Activated naive CD4-positive, alpha-beta T cell treated with anti-CD3 and anti-CD28 coated beads for 36 hours (primary cell): ENCODE measurements at places on chromosomes 3 and 15. TPM values are rescaled to one million over a fixed set of nuclear protein-coding genes. Genes with fewer than 3 reads are reported as not detected.

- peaks cover 3% of the 10 kb centered on the region for H3K36me3 ChIP-seq
- no peak overlapping the region for H3K4me3 ChIP-seq
- peak overlapping the region; percentile 79 for H3K27ac ChIP-seq
- peaks cover 85% of the 10 kb centered on the region for H3K4me1 ChIP-seq
- no peaks in the 10 kb centered on the region for H3K27me3 ChIP-seq
Measured at GRCh38 chr15:70504988-70505387, 258.4 kb downstream of the UACA start.

- peaks cover 2% of the 10 kb centered on the region for H3K27me3 ChIP-seq
- no peaks in the 10 kb centered on the region for H3K36me3 ChIP-seq
- no peak overlapping the region for H3K4me3 ChIP-seq
- DNase-seq, result no peak
- H3K4me1 ChIP-seq, result no peaks in the 10 kb centered on the region
Measured at GRCh38 chr15:81176291-81176893, 20.3 kb upstream of the IL16 start.

GRCh38 chr3:73493543-73494308, 131.0 kb downstream of the PDZRN3 start:
- H3K27ac ChIP-seq, result no peak overlapping the region
- H3K4me3 ChIP-seq, result no peak overlapping the region
- H3K27me3 ChIP-seq, result peaks cover 9% of the 10 kb centered on the region
- DNase-seq, result no peak

GRCh38 chr3:140153736-140154135, 218.8 kb downstream of the CLSTN2 start:
- no peaks in the 10 kb centered on the region for H3K36me3 ChIP-seq
- H3K27ac ChIP-seq, result no peak overlapping the region
- no peaks in the 10 kb centered on the region for H3K4me1 ChIP-seq
- H3K27me3 ChIP-seq, result peaks cover 2% of the 10 kb centered on the region
- no peak overlapping the region for H3K4me3 ChIP-seq

The CHRD gene
- total RNA-seq, result not detected

The STRC gene
- 0.77 TPM for total RNA-seq

GRCh38 chr3:74302969-74303368, 311.5 kb downstream of the CNTN3 start:
- H3K4me1 ChIP-seq, result no peaks in the 10 kb centered on the region
- no peak overlapping the region for H3K27ac ChIP-seq
- no peak overlapping the region for H3K4me3 ChIP-seq
- no peaks in the 10 kb centered on the region for H3K27me3 ChIP-seq
- no peak for DNase-seq

- no peak overlapping the region for H3K4me3 ChIP-seq
- no peaks in the 10 kb centered on the region for H3K4me1 ChIP-seq
Measured at GRCh38 chr3:87626546-87626945, 350.2 kb upstream of the POU1F1 start.

The ALPK3 gene
- total RNA-seq, result 0.02 TPM

- no peak overlapping the region for H3K27ac ChIP-seq
- no peak overlapping the region for H3K4me3 ChIP-seq
- DNase-seq, result no peak
- peaks cover 3% of the 10 kb centered on the region for H3K4me1 ChIP-seq
- no peaks in the 10 kb centered on the region for H3K36me3 ChIP-seq
Measured at GRCh38 chr15:64732156-64732860, 43.1 kb downstream of the RBPMS2 start.

DNA sequence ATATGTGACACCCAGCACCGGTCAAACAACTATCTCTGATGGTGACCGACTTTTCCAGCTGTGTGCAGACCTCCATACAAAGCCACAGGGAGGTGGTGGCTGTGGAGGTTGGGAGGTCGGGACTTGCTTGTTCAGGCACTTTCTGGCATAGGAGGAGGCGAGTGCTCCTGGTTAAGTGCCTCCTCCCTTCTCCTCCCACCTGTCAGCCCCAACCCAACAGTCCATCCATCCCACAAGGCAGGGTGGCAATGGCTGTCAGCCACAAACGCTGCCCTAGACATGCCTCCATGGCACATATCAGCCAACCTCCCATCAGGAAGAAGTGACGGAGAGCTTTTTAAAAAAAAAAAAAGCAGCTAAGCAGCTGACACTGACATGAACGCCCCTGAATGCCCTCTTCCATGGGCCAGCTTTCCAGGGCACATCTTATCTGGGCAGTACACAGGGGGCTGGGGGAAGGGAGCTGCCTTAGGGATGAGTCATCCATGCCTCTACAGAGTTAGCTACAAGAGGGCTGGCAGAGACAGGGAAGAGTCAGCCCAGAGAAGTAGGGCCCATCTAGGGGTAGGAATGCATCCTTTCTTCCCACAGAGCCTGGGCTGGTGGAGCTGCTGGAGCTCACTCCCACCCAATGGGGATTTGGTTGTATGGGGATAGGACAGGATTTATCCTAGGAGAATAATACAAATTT, 41.2 kb downstream of the CCDC12 start:
- no peak overlapping the region for H3K27ac ChIP-seq
- H3K27me3 ChIP-seq, result no peaks in the 10 kb centered on the region
- H3K36me3 ChIP-seq, result peaks cover 13% of the 10 kb centered on the region
- DNase-seq, result no peak
- H3K4me3 ChIP-seq, result no peak overlapping the region
- peaks cover 53% of the 10 kb centered on the region for H3K4me1 ChIP-seq

GRCh38 chr3:17063596-17063995, 178.8 kb downstream of the PLCL2 start:
- H3K27ac ChIP-seq, result peak overlapping the region; percentile 10
- peaks cover 21% of the 10 kb centered on the region for H3K36me3 ChIP-seq
- H3K4me1 ChIP-seq, result peaks cover 5% of the 10 kb centered on the region
- no peak for DNase-seq

DNA sequence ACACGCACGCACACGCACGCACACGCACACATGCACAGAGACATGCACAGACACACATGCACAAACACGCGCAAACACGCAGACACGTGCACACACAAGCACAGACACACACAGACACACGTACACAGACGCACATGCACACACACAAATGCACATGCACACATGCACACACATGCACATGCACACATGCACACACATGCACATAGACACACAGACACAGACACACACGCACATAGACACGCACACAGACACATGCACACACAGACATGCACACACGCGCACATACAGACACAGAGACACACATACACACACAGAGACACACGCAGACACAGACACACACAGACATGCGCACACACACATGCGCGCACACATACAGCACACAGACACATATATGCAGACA, 26.4 kb upstream of the PIGZ start:
- no peaks in the 10 kb centered on the region for H3K27me3 ChIP-seq
- H3K36me3 ChIP-seq, result no peaks in the 10 kb centered on the region

- H3K4me3 ChIP-seq, result no peak overlapping the region
- no peak overlapping the region for H3K27ac ChIP-seq
- no peaks in the 10 kb centered on the region for H3K27me3 ChIP-seq
- DNase-seq, result no peak
- H3K4me1 ChIP-seq, result no peaks in the 10 kb centered on the region
Measured at GRCh38 chr3:57896691-57897090, 111.5 kb upstream of the FLNB start.

GRCh38 chr3:50256978-50257890, 11.7 kb upstream of the SEMA3B start:
- H3K4me1 ChIP-seq, result peaks cover 6% of the 10 kb centered on the region
- no peaks in the 10 kb centered on the region for H3K27me3 ChIP-seq
- no peak overlapping the region for H3K27ac ChIP-seq
- H3K36me3 ChIP-seq, result peaks cover 17% of the 10 kb centered on the region
- peak; percentile 68 for DNase-seq

The SEC11A gene
- 99.1 TPM for total RNA-seq
